ENCODE measurements at places on chromosomes 1 and 21.
A peak's percentile ranks its signal among the peaks of the same experiment; 100 is the strongest.

- no peak for DNase-seq
Measured at GRCh38 chr21:16192902-16193301, 463.1 kb downstream of the USP25 start.

- peak; percentile 19 for DNase-seq
Measured at GRCh38 chr1:48249868-48250267, 27.4 kb downstream of the SLC5A9 start.

GRCh38 chr1:52559875-52560274 lies 7.0 kb upstream of the TUT4 start:
- DNase-seq: no peak

- DNase-seq: no peak
Measured at GRCh38 chr21:35154788-35155187, 105.7 kb upstream of the RUNX1 start.

GRCh38 chr1:161039154-161039545 lies 386 bp upstream of the TSTD1 start:
- DNase-seq: no peak

GRCh38 chr1:150022357-150022756 lies 11.8 kb upstream of the OTUD7B start:
- peak; percentile 22 for DNase-seq

DNA sequence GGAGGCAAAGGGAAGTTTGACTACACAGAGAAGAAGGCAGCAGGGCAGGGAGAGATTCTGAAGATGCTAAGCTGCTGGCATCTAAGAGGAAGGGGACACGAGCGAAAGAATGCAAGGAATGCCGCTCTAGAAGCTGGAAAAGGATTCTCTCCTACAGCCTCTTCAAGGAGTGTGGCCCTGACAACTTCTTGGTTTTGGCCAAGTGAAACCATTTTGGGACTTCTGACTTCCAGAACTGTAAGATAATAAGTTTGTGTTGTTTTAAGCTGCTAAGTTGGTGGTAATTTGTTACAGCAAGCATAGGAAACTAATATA lies 28.5 kb downstream of the MGST3 start:
- no peak for DNase-seq

DNA sequence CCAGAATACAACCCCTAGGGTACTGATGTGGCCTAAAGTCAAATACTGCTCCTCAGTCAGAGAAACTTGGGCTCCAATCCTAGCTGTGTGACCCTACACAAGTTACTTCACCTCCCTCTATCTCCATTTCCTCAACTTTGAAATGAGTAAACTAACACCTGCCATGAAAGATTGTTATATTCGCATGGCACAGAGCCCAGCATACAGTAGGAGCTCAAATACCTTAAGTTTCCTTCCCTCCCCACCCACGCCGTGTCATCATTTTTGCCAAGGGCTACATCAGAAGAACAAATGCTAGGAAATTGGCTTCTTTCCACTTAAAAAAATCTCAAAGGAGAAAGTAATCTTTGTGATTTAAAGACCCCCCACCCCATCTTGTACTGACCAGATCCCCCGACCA lies 22.2 kb upstream of the ZNF362 start:
- DNase-seq: no peak

- DNase-seq: no peak
Measured at GRCh38 chr1:212040629-212041412, 5.3 kb downstream of the DTL start.

DNA sequence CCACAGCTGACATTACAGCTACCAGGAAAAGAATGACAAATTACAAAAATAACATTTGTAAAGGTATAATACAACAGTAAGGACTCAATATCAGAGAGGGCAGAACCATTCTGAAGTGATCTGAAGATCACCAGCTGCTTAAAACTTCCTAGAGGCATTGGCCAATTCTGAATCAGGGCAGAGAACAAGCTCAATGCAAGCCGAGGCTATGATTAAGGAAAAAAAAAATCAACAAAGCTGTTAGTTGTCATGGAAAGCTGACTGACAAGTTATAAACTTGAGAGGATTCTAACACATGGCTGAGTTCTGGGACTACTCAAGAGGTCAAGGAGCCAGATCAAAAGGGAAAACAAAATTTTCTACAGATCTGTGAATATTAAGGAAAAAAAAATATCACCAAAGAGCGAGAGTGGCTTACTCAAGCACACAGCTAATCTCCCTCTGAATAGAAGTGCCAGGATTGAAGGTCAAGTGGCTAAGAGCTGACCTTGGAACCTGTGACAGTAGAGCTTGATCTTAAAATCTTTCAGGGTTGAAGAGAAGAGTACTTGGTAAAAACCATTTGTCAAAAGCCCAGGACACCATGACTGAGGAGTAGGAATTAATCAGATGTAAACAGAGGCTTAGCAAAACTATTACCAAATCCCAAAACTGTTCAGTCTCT lies 383.4 kb downstream of the USP25 start:
- no peak for DNase-seq

DNA sequence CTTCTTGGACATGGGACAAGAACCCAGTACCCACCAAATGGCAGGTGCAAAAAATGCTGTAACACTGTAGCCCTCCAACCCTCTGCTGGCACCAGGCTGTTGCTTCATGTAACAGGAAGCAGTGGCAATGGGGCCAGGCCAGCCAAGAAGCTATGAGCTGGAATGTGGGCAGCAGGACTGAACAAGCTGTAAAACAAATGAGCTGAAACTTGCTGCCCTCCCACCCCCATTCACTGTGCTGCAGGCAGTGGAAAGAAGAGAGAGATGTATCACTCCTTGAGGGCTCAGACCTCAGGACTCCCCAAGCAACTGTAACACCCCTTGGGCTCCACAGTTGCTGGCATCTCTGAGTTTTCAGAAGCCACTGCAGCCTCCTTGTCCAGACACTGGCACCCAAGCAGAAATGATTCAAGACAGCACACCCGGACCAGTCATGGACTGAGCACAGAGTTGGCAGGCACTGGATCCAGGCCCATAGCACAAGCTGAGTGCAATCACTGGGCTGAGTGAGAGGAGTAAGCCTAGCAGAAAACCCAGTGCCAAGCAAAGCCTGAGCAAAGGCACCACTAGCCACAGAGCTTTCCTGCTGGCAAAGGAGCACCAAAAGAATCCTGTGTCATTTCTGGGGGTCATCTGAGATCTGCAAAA lies 321.4 kb upstream of the CXADR start:
- no peak for DNase-seq

GRCh38 chr1:38613996-38614395 lies 245.6 kb downstream of the RRAGC start:
- DNase-seq: no peak

DNA sequence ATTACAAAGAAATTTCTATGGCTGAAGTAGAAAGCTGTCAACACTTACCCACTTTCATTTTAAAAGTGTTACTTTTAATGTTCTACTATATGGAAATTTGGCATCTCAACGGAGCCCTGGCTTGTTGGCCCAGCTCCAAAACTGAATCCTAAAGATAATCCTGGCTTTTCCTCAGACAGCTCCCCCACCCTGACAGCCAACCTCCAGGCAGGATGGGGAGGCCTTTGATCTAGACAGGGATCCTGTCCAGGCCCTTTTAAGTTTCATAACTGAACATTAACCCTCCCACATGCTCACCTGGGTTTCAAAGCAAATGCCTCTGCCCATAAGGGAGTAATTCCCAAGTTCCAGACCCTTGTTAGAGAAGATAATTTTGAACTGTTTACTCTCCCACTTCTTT lies 99.3 kb upstream of the RALGPS2 start:
- no peak for DNase-seq

- DNase-seq: peak; percentile 30
Measured at GRCh38 chr1:234532503-234532922, 53.5 kb upstream of the TARBP1 start.

GRCh38 chr1:202998836-202999750 lies 8.1 kb upstream of the TMEM183A start:
- DNase-seq: peak; percentile 67

GRCh38 chr1:177118901-177119300 lies 45.6 kb downstream of the ASTN1 start:
- no peak for DNase-seq

DNA sequence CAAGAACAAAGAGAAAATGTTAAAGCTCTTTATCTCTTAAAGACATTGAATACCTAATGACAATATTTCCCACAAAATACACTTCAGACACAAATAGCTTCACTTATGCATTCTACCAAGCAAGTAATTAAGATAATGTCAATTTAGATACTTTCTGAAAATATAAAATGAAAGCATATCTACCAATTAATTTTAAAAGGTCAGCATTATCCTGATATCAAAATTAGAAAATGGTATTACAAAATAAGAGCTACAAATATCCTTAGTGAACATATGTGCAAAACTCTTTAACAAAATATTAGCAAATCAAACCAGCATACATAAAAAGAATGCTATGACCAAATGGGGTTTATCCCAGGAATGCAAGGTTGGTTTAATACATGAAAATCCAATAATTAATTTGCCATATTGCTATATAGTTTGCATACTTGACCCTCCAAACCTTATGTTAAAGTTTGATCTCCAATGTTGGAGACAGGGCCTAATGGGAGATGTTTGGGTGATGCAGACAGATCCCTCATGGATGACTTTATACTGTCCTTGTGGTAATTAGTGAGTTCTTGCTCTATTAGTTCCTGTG lies 4.2 kb upstream of the KIFAP3 start:
- no peak for DNase-seq

DNA sequence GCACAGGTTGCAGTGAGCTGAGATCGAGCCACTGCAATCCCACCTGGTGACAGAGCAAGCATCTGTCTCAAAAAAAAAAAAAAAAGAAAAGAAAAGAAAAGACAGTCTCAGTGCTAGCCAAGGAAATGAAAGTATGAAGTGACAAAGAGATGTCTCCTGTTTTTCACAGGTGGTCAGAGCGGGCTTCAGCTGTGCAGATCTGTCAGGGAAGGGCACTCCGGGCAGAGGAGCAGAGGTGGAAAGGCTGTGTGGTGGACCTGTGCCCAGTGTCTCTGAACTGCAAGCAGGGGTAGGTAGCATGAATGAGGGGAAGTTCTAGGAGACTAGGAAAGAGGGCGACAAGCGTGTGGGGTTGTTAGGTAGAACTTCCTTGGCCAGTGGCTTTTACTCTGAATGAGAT lies 67.5 kb downstream of the CD247 start:
- DNase-seq: no peak

DNA sequence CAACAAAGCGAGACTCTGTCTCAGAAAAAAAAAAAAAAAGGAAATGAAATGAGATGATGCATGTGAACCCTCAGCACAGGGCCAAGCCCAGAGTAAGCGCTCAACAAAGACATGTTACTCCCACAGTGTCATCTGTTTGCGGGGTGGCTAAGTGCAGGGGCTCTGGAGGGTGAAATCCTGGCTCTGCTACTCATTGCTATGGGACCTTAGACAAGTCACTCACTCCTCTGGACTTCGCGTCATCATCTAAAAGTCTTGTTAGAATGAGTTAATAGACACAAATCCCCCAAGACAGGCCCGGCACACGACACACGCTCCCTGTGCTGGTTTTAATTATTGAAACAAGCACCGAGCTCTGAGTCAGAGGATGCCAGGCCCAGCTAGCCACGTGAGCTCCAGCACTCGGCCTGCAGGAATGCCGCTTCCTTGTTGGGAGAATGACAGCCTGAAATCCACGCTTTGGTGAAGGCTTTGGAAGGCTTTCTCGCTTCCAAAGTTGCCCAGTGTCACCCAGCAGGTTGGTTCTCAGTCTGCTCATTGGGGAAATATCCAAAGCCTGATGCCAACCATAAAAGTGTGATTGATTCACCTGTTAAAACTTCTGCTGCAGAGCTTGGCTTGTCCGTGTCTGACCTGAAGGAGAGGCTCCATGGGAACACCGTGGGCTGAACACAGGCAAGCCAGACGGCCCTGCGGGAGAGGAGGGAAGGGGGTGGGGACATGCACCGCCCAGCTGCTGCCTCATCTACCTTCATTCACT lies 36.7 kb upstream of the TARDBP start:
- peak; percentile 59 for DNase-seq

DNA sequence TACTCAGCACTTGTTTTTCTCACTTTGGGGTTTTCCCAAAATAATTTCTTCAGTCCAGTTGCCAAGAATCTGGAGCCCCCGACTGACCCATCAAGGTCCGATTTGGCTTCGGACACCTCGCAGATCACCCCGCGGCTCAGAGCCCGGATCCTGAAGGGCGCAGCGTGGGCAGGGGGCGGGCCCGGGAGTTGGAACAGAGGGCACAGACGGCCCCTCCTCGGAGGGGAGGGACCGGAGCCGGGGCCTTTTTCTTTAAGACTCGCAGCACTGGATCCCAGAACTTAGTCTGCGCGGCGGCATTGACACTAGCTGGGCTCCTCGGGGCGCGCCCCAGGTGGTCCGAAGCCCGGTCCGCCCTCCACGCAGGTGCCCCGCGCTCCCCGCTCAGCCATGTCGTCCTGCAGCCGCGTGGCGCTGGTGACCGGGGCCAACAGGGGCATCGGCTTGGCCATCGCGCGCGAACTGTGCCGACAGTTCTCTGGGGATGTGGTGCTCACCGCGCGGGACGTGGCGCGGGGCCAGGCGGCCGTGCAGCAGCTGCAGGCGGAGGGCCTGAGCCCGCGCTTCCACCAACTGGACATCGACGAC lies at the start of gene CBR3:
TSS of gene CBR3 (plus strand) at position 277 of the 588 bp plus-strand sequence. CDS start at position 391, 114 bp downstream.
- peak; percentile 76 for DNase-seq

GRCh38 chr1:53716150-53716549 lies 22.8 kb downstream of the GLIS1 start:
- no peak for DNase-seq

GRCh38 chr1:167486090-167486824 lies 32.1 kb downstream of the CD247 start:
- no peak for DNase-seq

GRCh38 chr1:165052431-165052830 lies 304.1 kb downstream of the LMX1A start:
- no peak for DNase-seq

DNA sequence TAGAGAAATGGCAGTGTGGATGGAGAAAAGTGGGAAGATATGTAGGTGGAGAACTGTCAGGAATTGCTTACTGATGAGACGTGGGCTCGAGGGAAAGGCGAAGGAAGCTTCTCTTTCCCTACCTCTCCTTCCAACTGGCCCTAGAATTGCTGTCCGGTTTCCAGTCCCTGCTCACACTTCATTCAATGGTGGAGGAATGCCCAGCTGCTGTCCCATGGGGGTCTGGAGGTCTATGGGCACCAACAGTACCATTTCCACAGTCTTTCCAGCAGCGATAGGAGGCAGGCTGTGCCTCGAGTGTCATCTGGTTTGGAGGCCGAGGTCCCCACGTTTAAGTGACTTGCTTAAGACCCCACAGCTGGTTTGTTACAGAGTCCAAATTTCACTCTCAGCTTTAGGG lies 31.5 kb upstream of the CD1D start:
- DNase-seq: no peak

- peak; percentile 67 for DNase-seq
Measured at GRCh38 chr1:11474826-11475225, 4.1 kb upstream of the DISP3 start.

DNA sequence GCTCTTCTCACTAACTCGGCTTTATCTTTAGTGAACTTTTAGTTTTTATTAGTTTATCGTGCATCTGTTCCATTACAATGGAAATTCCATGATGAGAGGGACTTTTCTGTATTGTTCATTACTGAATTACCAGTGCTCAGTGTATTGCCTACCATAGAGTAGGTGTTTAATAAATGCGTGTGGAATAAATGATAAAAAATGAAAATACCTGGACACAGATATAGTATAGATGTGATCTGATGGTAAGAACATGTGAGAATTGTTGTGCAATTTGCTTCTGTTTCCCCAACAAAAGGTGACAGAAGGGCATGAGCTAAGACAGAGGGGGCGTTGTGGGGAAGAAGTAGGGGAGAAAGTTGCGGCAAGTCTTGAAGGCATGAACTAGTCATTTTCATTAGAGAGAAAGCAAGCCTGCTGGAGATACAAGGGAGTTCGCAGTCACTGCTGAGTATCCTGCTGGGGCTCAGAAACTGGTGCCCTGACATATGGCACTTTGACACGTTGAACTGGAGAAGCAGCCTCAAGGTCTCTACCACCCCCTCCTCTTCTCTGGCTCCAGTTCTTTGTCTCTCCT lies 5.6 kb upstream of the COG2 start:
- no peak for DNase-seq

GRCh38 chr1:162632217-162632666 lies at the start of gene DDR2:
Gene DDR2 (plus strand): TSS chr1:162632464. CDS start chr1:162719064, 86,600 bp downstream.
- peak; percentile 62 for DNase-seq
